Activated effector memory CD4-positive, alpha-beta T cell treated with anti-CD3 and anti-CD28 coated beads, Interleukin-2, amount 50 U/mL, for 16 hours (primary cell): ENCODE measurements at places on chromosomes 2 and 18.

- DNase-seq, result no peak
Measured at GRCh38 chr2:28231110-28231631, 161.5 kb upstream of the FOSL2 start.

DNA sequence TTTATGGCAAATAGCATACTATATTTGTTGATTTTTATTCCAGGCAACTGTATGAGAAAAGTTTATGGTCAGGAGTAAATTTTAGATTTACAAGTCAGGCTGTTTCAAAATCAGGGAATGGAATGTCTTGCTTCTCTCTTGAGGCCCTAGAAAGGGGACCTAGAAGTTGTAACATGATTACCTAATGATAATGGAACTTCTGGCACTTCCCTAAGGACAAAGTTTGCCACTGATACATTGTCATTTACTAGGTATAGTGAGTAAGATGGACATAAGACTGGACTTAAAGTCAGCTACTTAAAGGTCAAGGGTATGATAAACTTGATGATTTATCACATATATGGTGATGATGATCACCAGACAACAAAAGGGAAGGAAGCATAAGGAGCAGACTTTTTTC, 103.3 kb upstream of the VRK2 start:
- no peak for DNase-seq

GRCh38 chr2:179965291-179966258, 41.5 kb downstream of the CWC22 start:
- DNase-seq, result no peak

DNA sequence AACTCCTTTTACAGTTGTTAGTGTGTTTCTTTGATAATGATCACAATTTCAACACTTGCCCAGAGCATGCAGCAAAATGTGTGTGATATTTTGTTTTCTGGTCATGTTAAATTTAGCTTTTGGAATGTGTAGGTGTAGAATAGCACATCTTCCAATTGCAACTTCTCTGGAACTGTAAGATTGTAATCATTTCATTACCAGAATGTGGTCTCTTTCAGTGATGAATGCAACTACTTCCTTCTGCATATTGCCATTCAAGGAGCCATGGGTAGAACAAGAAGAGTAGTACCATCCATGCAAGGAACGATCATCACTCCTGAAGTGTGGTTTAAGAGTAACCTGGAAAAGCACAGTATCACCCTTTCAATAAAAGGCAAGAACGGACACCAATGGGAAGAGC, 548.8 kb upstream of the ZNF804A start:
- DNase-seq, result no peak

DNA sequence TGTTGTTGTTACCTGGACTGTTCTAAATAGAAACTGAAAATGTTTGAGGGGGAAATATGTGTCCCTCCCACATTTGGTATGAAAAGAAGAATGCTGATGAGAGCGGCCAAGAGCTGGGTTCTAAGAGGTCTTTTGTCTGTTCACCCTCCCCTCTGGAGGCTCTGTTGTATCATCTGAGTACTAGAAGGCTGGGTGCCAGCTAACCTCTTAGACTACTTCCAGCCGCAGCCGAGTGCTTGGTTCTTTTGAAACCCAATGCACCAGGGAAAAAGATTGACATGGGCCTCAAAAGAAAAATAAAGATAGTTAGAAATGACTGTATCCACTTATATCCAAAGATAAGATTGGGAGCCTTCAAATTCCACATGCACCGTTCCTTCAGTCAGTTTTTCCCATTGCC, 255.9 kb downstream of the TXNL1 start:
- no peak for DNase-seq

DNA sequence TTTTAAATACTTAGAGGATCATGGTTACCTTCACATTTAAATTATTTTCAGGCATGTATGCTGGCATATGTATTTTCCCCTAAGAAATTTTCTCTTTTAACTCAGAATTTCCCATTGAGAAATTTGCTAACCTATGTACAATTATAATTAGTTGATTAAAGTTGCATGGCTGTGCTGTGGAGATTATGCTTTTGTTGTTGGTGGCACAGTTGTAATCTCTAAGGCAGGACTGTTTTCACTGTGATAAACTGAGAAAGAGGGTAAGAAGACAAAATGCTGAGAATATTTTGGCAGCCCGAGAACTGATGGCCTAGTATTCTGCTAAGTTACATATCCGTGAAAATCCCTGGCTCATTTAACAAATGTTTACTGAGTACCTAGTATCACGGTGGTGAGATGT, 1.4 kb downstream of the VRK2 start:
- DNase-seq, result no peak

GRCh38 chr2:152529420-152530115, 187.7 kb downstream of the PRPF40A start:
- DNase-seq, result no peak

DNA sequence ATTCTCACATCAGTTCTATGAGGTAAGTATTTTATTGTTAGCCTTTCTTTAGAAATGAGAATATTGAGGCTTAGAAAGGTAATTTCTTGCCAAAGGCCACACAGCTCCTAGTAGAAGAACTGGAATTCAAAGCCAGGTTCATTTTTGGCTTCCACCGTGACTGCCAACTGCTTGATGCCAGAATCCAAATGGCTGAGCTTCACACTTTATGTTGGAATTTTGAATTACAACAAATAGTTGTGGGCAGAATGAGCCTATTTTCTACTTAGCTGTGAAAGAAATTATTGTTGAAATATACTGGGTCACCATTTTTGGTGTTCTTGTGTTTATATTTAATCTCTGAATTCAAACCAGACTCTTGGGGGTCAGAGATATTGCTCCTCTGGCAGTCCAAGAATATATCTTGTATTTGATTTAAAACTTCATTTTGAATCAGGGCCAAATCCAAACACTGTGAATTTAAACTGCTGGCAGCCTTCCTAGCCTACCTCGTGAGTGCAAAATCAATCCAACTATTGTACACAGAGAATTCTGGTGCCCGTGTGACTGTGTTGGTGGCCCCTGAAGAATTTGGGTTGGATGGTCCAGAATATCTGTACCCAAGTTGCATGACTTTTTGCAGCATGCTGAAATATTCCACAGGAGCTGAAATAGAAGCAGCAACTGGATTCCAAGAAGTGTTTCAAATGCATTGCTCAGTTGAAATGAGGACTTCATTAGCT, 35.6 kb upstream of the LPIN1 start:
- no peak for DNase-seq

DNA sequence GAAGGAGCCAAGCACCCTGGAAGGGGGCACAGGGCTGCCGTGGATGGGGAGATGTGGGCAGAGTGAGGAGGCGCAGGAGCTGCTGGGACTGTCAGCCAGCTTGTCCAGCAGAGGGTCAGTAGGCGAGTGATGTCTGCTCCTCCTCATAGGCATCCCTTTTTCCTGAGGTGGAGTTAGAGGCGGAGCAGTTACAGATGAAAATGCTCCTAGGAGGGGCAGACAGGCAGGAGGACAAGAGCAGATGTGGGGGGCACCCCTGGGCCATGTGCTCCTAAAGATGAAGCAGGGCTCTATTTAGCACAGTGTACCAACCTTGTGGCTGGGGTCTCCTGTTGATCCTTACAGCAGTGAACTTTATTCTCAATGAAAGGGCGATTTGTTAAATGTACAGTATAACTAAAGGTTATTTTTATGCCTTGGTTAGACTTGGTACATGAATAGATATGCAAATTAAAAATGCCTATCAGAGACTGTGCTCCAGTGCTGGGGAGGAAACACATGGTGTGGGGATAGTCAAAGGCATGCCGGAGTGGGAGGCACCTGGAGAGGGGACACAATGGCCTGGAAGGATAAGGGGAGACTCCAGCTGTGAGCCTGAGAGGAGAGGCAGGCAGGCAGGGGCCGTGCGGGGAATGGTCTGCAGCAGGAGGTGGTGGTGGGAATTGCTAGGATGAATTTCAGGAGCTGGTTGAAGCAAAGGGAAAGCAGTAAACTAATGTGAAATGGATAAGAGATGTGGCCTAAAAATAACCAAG, 175.3 kb downstream of the CLIP4 start:
- DNase-seq, result no peak

GRCh38 chr2:239178954-239179353, 221.9 kb downstream of the HDAC4 start:
- DNase-seq, result peak; percentile 55

DNA sequence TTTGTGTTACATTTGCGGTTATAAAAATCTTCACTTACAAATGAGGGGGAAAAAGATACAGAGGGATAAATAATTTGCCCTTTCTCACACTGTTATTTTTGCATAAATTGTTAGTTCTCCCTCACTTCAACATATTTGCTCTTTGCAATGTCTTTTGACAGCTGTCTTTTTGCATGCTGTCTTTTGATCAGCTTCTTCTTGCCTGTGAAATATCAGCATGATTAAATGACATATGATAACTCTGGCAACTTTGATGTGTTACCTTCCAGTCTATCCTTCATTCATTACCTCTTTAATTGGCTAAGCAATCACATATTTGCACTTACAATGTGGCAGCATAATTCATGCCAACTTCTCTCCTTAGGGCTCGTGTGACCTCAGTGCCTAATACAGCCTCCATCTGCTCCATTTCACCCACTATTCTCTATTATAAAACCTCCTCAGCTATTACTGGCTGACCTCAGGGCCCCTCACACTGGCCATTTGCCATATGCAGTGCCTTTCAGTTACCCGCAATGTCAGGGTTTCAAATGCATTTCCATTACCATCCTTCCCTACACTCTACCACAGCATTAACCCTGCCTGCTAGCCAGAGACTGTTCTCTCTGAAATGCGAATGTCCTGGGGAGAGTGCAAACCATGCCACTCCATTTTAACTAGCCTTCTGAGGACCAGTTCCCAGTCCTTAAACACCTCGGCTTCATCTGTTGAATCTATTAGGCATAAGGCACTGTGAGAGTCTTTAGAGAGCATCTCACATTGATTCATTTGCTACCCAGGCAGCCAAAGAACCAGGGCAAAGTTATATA, 1056.6 kb upstream of the CHAC2 start:
- no peak for DNase-seq

GRCh38 chr2:158202161-158202815, 100.6 kb downstream of the UPP2 start:
- DNase-seq, result no peak

DNA sequence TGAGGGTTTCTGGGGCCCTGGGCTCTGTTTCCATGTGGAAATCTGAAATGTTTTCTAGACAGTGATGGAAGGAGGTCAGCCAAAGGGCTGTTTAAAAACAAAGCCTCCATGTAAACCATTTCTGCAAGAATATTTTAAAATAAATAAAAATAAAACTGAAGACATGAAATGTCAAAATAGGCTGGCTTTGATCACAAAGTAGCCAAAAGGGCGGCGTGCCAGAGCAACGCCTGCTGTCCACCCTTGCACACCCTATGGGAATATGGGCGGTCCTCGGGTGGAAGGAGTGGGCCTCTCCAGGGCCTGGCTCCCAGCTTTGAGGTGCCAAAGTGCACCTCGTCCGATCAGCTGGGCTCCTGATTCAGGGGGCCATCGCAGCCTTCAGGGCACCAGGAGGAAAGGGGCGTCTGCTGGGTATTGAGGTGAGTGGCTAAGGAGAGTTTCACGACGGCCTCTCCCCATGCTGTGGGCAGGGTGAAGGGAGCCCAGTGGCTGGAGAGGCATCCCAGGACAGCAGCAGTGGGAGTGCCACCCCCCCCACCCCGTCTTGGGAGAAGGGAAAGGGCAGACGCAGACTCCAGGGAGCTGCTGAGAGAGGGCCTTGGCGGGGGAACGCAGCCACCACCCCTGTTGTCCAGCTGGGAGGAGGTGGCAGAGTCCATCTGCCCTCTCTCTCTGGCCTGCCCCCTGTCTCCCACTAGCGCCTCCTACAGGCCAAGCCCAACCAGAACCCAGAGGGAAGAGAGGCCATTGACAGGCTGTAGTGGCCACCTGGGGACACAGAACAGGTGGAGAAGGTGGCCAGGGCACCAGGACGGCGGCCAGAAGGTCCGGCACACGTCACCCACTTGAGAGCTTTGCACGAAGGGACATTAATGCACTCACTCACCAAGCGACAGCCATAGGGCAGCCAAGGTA, 5.7 kb upstream of the ERFE start:
- no peak for DNase-seq

DNA sequence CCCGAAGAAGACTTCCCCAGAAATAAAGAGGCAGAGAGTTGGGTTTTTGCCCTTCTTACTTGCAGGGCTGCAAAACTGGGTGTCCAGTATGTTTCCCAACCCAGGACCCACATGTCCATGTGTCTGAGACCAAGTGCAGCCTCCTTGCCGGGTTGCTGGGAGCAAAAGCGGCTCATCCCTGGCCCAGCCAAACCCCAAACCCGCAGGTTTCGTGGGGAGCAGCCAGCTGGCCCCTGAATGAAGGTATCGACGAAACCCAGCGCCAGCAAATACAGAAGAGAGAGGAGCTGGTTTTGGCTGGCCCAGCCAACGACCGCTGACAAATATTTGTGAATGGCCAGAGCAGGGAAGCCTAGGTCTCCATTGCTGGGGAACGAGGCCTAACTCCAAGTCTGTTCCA, 197.1 kb downstream of the SMAD7 start:
- DNase-seq, result no peak

DNA sequence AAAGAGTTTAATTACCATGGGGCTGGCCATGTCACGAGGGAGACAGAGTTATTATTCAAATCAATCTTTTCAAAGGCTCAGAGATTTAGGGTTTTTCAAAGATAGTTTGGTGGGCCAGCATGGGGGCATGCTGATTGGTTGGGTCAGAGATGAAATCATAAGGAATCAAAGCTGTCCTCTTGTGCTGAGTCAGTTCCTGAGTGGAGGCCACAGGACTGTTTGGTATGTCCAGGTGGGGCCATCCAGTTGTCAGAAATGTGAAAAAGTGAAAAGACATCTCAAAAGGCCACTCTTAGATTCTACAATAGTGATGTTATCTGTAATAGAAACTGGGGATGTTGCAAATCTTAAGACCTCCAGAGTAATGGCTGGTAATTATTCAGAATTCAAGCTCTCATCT, 288.6 kb downstream of the EN1 start:
- DNase-seq, result no peak

GRCh38 chr2:226796840-226797288, 2.8 kb downstream of the IRS1 start:
- no peak for DNase-seq
